ENCODE measurements at places on chromosomes 13 and 19.

GRCh38 chr19:38206006-38206745 lies 17.8 kb downstream of the DPF1 start:
- no peak for DNase-seq

- DNase-seq: no peak
These were observed 1.7 kb upstream of the SIGLEC7 start for GRCh38 chr19:51140441-51140840.

DNA sequence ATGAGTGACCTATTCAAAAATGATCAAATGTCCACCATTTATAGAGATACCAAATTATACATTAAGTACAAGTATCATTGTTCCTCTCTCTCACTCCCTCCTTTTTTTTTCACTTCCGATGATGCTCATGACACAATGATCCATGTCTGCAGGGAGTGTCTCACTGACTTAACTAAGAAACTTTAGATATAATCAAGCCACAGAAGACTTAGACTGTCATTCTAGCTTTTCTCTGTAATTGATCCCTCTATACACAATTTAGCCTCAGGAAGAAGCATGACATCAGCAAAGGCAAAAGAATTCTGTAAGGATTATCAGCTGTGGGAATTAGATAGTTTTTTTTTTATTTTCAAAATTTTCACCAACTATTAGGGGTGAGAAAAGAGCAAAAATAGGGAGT lies 734.9 kb upstream of the PCDH9 start:
- DNase-seq: no peak

- DNase-seq: no peak
These were observed 1358.5 kb upstream of the PCDH9 start for GRCh38 chr13:68588623-68589022.

- DNase-seq: peak; percentile 84
These were observed 7.4 kb upstream of the KLHL26 start for GRCh38 chr19:18629166-18630088.

DNA sequence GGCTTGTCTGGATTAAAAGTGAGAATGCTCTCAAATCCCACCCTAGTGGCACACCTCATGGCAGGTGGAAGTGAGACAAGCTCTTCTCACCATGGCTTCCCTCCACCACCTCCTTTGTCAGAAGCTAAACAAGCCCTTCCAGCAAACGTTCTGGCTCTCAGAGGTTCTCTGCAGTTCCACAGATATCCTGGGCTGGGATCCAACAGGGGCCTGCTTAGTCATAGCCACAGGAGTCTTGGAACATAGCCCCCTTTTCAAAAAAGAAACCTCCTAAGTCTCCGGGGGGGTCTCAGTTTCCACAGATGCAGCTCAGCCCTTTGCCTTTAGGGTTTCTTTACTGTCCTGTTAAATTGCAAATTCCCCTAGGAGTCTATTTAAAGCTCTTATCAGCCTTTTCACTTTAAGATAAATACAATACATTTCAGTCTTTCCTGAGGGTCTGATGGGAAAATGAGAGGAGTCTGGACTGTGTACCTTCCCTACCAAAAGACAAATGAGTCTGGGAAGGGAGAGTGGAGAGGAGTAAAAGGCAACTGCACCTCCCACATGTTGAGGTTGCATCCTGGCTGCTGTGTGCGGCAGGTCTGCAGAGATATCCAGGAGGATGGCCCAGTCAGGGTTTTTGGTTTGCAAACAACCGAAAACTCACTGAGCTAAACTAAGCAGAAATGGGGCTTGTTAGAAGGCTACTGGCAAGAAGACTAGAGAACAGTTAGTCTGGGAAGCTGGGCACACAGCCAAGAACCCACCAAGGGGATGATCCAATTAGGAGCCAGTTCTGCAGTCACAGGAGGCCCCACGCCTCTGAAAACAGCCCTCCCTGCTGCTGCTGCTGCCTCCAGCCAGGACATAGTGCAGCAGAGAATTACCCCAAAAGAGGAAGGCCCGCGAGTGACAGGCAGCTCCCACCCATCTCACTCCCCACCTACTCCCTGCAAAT lies 41.4 kb upstream of the SERP2 start:
- DNase-seq: peak; percentile 86

- DNase-seq: no peak
These were observed 25.6 kb downstream of the UBXN6 start for GRCh38 chr19:4431808-4432674.

DNA sequence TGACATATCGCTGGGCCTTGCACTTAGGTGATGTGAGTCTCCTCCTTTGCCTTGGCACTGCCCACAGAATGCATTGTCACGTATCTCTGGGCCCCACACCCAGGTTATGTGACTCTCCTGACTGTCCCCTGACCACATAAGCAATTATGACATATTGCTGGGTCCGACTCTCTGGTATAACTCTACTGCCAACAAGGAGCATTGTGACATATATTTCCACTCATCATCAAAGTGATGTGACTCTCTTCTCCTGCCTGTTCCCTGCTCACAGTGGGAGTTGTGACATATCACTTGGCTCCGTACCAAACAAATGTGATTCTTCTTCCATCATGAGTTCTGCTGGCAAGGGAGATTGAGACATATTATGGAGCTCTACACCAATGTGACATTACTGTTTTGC lies 15.4 kb upstream of the ZNF681 start:
- DNase-seq: no peak

- DNase-seq: no peak
These were observed 4.1 kb downstream of the ISYNA1 start for GRCh38 chr19:18433735-18434398.

GRCh38 chr13:105334211-105334610 lies 1201.3 kb downstream of the EFNB2 start:
- peak; percentile 4 for DNase-seq

- DNase-seq: no peak
These were observed 17.1 kb downstream of the KDM4B start for GRCh38 chr19:4986056-4986455.

DNA sequence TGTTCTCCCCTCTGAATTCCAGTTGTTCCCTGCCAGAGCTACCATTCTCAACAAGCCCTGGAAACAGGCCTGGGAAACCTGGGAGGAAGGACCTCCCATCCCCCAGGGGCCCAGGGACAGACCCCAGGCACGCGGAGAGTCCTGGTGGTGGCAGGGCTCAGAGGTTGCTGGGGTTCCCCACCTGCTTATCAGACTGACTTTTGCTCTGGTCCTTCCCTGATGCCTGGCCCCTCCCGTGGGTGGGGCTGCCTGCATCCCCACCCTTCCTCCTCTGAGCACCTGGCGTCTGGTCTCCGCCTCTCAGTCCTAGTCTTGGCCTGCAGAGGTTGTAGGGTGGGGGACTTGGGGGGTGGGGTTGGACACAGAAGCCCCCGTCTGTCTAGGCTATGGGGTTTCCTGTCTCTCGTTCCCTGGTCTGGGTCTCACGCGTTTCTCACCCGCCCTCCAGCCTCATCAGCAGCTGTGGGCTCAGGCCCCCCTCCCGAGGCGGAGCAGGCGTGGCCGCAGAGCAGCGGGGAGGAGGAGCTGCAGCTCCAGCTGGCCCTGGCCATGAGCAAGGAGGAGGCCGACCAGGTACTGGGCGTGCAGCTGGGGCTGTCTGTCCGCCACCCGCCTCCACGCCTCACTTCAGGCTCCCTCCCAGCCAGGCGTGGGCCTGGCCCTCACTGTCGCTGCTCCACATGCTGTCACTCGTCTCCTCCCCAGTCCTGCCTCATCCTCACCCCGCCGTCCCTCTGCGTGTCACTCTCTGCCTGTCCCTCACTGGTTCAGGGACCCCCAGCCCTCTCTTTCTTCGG lies 13.6 kb downstream of the EPN1 start:
- no peak for DNase-seq

GRCh38 chr13:27578121-27579030 lies 42.0 kb downstream of the LNX2 start:
- DNase-seq: peak; percentile 12

- peak; percentile 50 for DNase-seq
These were observed 418.6 kb downstream of the OXGR1 start for GRCh38 chr13:96575423-96576320.

DNA sequence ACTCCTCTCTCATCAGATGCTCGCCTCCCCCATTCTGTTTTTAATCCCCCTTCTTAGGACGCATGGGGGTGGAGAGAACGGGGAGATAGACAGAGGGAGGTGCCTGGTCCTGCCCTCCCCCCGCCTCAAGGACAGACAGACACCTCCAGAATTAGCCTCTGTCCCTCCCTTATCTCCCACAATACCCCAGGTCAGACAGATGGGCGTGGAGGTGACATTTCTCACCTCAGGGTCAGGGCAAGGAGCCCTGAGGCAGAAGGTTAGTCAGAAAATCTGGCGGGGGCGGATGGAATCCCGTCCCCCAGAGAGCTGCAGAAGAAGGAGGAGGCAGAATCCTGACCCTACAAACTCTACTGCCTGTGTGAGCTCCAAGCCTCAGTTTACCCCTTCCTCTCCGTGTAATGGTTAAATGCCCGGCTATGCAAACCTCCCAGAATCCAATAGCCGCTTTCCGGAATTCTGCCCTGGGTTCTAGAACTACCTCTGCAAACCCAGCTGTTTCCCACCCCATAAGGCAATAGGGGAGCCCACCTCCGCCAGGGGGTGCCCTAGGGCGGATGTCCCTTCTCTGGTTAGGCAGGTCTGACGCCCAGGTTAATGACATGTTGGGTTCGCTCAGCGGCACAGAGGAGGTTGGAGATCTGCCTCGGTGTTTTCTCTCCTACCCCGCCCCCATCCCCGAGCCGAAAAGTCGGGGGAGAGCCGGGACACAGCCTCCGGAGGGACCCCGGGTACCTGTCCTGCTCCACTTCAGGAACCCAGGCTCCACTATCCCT lies 900 bp downstream of the PPP1R13L start:
- no peak for DNase-seq

DNA sequence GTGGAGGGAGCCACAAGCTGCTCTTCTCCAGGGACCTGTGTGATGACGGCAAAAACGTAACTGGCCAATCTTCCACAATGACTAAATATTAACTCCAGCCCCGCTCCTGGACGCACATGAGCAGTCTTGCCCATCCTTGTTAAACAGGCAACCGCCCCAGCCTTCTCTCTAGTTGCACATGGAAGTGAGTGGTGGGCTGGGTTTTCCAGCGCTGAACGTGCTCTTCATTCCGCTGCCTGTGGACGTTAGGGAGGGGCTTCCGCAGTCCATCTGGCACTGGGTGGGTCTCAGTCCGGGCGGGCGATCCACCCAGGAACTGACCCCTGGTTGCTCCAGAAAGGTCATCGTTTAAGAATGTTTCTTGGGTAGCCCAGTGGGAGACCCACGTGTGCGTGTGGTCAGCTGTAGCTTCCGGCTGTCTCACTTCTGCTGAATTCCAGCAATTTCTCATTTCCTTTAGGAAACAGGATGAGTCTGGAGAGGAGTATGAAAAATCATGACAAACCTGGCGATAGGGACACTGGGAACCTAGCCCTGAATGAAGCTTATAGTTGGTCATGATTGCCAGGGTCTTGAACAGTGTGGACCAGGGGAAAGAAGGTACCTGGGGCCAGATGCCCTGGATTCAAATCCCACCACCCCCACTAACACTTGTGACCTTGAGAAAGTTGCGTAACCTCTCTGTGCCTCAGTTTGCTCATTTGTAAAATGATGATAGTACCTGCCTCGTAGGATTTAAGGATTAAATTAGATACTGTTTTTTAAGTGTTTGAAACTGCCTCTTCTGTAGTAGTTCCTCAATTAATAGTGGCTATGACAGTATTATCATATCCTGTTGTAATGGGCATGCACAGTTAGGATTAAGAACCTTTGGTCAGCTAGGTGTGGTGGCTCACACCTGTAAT lies 92.6 kb downstream of the SIPA1L3 start:
- peak; percentile 81 for DNase-seq

GRCh38 chr13:106602178-106602577 lies 34.2 kb upstream of the ARGLU1 start:
- DNase-seq: no peak

GRCh38 chr19:17289489-17289888 lies 7.8 kb downstream of the ANKLE1 start:
- peak; percentile 86 for DNase-seq

DNA sequence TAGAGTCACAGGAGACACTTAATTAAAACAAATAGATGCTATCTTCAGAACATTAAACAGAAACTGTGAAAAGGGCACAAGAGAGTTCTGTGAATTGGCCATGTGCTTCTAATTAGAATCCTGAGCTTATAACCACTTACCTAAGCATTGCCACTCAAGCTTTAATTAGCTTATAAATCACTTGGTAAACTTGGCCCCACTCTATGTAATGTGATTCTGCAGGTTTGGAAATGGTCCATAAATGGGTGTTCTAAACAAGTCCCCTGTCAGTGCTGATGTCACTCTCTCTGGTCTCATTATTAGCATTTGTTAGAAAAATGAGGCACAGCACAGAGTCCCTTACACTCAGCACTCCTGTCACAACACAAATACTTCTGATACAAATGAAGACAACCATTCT lies 18.0 kb downstream of the ZNF91 start:
- no peak for DNase-seq

GRCh38 chr19:55305983-55306562 lies 19.1 kb downstream of the TMEM150B start:
- DNase-seq: no peak

GRCh38 chr19:8209462-8210378 lies 550 bp downstream of the CERS4 start:
- DNase-seq: no peak

DNA sequence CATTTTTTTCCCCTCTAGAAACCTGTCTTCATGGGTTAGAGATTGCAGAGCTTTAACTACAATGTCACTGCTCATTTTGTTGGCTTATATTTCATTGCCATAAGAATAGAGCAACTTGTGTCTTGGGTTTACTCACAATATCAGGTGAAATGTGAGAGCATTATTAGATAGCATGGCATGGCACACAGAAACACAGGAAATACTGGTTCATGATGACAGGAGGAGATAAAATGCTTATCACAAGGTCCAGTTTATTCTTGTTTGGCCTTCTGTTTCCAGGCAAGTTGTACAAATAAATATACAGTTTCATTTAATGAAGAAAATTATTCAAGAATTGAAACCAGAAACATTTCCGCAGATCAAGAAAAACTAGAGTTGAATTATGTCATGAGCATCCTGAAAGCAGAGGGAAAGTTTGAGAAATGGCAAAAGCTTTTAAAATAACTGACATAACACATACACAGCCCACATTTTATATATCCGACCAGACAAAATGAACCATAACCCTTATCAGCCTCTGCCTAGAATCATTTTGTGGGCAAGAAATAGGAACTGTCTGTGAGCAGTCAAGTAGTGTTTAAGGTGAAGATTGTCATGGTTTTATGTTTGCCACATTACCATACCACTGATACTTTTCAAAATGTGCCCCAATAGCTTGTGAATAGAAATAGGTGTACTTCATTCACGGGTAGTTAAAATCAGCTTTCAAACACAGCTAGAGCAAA lies 297.9 kb upstream of the ARGLU1 start:
- DNase-seq: no peak

DNA sequence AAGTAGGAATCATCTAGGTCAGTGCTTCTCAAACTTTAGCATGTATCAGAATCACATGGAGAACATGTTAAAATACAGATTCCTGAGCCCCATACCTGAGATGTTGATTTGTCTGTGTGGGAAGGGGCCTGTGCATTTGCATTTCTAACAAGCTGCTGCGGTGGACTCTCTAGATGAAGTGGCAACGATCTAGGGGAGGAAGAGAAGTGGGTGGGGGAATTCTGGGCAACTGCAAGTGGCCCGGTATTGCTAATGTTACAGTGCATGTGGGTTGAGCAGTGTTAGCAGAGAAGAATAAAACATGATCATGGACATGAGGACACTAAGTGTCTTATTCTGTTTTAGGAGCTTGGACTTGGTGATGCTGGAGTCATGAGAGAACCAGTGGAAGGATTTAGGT lies 329.0 kb downstream of the OLFM4 start:
- DNase-seq: no peak

Data from fibroblast of gingiva (primary cell).